ENCODE measurements at places on chromosomes 1 and 21. TPM values are rescaled to one million over a fixed set of nuclear protein-coding genes. Genes with fewer than 3 reads are reported as not detected.

The MYBPHL gene
- not detected for total RNA-seq

The RGSL1 gene
- 0.41 TPM for total RNA-seq

The PRAMEF25 gene
- 0.13 TPM for total RNA-seq

The PEAR1 gene
- 2.8 TPM for total RNA-seq

The GJA9 gene
- 0.92 TPM for total RNA-seq

The CLCA1 gene
- not detected for total RNA-seq

The TRIM63 gene
- total RNA-seq: 0.41 TPM

The C1orf198 gene
- 51.1 TPM for total RNA-seq

The PDE4DIP gene
- total RNA-seq: 47.0 TPM

The LCA5L gene
- total RNA-seq: 4.0 TPM

The BARHL2 gene
- total RNA-seq: not detected

The IQCC gene
- total RNA-seq: 6.2 TPM

The RAB25 gene
- total RNA-seq: 1.1 TPM

The GJA8 gene
- total RNA-seq: 1.7 TPM

The DCDC2B gene
- 2.2 TPM for total RNA-seq

The C1orf94 gene
- total RNA-seq: 0.13 TPM

The LCE1F gene
- total RNA-seq: not detected

The SPRR3 gene
- total RNA-seq: not detected

The RGS13 gene
- 12.0 TPM for total RNA-seq

The LPAR3 gene
- 0.75 TPM for total RNA-seq

The BACE2 gene
- 26.4 TPM for total RNA-seq

The CRABP2 gene
- 125 TPM for total RNA-seq

The PTAFR gene
- not detected for total RNA-seq
